ENCODE measurements at places on chromosomes 1 and 21. TPM values are rescaled to one million over a fixed set of nuclear protein-coding genes. Genes with fewer than 3 reads are reported as not detected.

The TLR5 gene
- 0.06 TPM for total RNA-seq

The SLC6A9 gene
- total RNA-seq: 0.63 TPM

The HLX gene
- total RNA-seq: 21.0 TPM

The KLF17 gene
- not detected for total RNA-seq

The NBPF20 gene
- total RNA-seq: 4.6 TPM

The PCP4 gene
- total RNA-seq: not detected

The LEFTY1 gene
- not detected for total RNA-seq

The DYRK3 gene
- total RNA-seq: 9.3 TPM

The RPTN gene
- not detected for total RNA-seq

The CYP4A22 gene
- total RNA-seq: not detected

The IL19 gene
- not detected for total RNA-seq

The LCE6A gene
- not detected for total RNA-seq

The IVL gene
- not detected for total RNA-seq

The PTGS2 gene
- total RNA-seq: 1.1 TPM

The AIRE gene
- not detected for total RNA-seq

The PRMT6 gene
- 20.8 TPM for total RNA-seq

The LRRC71 gene
- 0.19 TPM for total RNA-seq

The URB2 gene
- 18.6 TPM for total RNA-seq

The NPHS2 gene
- total RNA-seq: not detected

The OR6K3 gene
- total RNA-seq: not detected

The UBE2U gene
- not detected for total RNA-seq

The DIO1 gene
- not detected for total RNA-seq

The TNN gene
- total RNA-seq: not detected

The TACSTD2 gene
- 33.0 TPM for total RNA-seq

The CD2 gene
- total RNA-seq: not detected

The PGBD2 gene
- 4.4 TPM for total RNA-seq

The TMEM53 gene
- total RNA-seq: 2.1 TPM

The JAM2 gene
- 3.9 TPM for total RNA-seq

The SLAMF9 gene
- not detected for total RNA-seq

The SCMH1 gene
- 16.7 TPM for total RNA-seq

The PSMA5 gene
- 36.8 TPM for total RNA-seq

The SMCP gene
- total RNA-seq: not detected

The DDR2 gene
- 1.1 TPM for total RNA-seq

The RHD gene
- total RNA-seq: not detected

The DENND2D gene
- 0.49 TPM for total RNA-seq

The CD5L gene
- not detected for total RNA-seq

The LCE1B gene
- total RNA-seq: not detected

The OR2T2 gene
- total RNA-seq: not detected

The CCDC181 gene
- total RNA-seq: not detected

The C1QA gene
- total RNA-seq: not detected

The NID1 gene
- 261 TPM for total RNA-seq

The CFHR2 gene
- not detected for total RNA-seq

The OPRD1 gene
- total RNA-seq: not detected

The SPATC1L gene
- 3.1 TPM for total RNA-seq

The FAM163A gene
- not detected for total RNA-seq

The AGT gene
- total RNA-seq: not detected

Data from bladder microvascular endothelial cell (primary cell).